ENCODE measurements at places on chromosomes 11 and 22. TPM values are rescaled to one million over a fixed set of nuclear protein-coding genes. Genes with fewer than 3 reads are reported as not detected.

Gene APOL5
- total RNA-seq, result not detected

Gene HOATZ
- not detected for total RNA-seq

Gene VSIG10L2
- not detected for total RNA-seq

Gene DSCAML1
- 6.1 TPM for total RNA-seq

DNA sequence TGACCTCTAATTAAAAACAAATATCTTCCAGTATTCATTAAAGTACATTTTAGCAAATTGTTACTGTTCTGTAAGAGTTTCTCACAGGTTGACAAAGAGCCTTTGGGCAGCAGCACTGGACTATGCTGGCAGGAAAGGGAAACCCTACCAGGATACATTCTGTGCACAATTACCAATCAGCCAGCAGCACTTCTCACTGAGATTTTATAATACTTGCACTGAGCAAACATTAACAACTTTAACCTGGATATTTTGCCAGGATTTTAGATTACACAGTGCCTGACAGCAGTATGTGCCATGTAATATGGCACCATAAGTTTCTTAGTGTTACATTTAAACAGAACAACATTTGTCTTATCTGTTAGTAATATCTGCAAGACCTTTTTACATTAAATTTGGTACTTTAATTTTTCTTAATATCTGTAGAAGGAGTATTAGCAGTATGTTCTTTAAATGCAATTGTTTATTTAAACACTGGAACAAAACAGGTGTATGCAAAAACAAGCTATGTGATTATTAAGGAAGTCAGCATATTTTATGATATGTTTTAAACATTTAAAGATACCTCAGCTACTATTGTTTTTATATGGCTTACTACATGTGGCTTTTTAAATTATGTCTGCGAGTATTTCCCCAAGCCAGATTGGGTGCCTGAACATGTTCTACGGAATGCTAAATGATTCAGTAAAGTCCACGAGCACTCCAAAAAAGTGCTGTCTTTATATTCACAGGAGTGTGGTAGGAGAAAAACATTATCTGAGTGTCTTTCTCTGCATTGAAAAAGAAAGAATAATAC lies 699.0 kb upstream of the LUZP2 start:
- DNase-seq, result no peak

GRCh38 chr11:123517559-123518364 lies 87.7 kb downstream of the GRAMD1B start:
- DNase-seq, result no peak

- DNase-seq, result no peak
Measured at GRCh38 chr11:69352715-69353319, 58.9 kb downstream of the MYEOV start.

- DNase-seq, result no peak
Measured at GRCh38 chr11:8671651-8672062, 10.8 kb downstream of the TRIM66 start.

GRCh38 chr11:120104041-120104565 lies 33.8 kb downstream of the TRIM29 start:
- no peak for DNase-seq

DNA sequence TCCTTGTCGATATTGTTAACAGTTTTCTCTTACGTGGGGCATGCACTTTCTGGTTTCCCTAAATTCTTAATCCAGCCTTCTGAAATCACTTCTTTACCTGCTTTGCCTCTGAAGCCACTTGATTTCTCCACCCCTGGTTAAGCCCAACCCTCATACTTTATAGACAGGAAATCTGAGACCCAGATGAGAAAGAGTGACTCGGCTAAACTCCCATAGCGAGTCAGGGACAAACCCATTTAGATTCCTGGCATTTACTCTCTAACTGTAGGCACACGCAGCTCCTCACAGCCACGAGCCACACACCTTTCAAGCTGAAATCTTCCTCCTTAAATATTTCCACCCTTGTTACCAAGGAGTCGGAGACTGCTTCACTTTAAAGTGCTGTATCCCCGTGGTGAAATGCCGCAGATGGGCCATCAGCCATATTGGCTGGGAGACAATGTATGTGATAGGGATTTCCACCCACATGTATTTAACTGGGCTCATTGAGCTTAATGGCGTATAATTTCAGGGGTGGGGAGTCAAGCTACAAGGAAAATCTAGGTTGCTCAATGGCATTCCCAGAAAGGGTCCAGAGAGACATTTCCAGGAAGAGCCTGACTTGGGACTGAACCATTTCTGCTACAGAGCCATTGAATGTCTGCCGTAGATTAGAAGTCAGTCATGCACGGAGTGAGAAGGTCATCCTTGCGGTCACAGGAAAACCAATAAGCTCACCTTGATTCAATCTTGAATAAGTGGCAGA lies 49.9 kb upstream of the GRK3 start:
- DNase-seq, result no peak

GRCh38 chr11:70077411-70078094 lies 564 bp upstream of the ANO1 start:
- no peak for DNase-seq

DNA sequence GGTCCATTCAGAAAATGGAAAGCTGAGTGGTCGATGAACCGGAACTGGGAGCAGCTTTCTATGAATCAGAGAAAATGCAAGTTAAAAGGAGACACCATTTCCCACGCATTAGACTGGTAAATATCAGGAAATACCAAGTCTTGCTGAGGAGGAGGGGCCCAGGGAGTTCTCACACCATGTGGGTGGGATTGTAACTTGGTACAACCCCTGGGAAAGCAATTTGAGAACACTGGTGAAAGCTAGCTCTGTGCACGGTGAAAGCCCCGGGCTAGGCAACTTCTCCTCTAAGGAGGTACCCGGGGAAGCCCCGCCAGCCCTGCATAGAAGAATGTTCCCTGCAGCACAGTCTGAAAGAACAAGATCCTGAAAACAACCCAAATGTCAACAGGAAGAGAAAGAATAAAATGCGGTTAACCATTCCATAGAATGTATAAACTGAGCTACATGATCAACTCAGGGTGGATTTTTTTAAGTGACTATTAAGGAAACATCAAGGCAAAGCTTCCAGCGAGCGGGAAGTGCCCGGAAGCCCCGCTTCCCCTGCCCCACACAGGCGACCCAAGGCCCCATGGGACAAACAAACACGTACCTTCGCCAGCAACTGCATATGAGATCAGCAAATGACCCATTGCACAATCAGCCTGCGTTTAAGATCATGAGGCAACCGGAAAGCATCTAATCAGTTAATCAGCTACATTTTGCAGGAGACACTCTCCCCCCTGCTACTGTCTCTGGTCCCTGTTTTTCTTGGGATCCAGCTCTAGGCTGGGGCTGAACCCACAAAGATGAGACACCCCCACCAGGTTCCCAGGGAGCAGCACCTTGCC lies 11.3 kb downstream of the SHANK2 start:
- DNase-seq, result no peak

DNA sequence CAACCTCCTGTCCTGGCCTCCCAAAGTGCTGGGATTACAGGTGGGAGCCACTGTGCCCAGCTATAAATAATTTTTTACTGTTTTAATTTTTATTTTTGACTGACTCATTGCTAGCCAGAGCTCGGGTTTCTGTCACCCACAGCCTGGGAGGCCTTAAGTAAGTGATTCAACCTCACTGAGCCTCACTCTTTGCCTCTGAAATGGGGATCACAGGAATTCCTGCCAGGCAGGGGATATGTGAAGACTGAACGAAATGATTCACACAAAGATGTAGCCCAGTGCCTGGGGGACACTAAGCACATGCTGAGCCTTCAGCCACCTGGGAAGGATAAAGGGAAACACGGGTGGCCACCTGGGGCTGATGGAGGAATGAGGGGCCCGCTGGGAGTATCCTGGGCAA lies 3.8 kb upstream of the LRRC74B start:
- no peak for DNase-seq
